ENCODE measurements at places on chromosomes 3 and 15.

- no peak for DNase-seq
Observed at GRCh38 chr3:155024006-155024638, 56.0 kb upstream of the MME start.

GRCh38 chr15:40534371-40534770 lies 30.5 kb downstream of the CCDC32 start:
- DNase-seq = no peak

DNA sequence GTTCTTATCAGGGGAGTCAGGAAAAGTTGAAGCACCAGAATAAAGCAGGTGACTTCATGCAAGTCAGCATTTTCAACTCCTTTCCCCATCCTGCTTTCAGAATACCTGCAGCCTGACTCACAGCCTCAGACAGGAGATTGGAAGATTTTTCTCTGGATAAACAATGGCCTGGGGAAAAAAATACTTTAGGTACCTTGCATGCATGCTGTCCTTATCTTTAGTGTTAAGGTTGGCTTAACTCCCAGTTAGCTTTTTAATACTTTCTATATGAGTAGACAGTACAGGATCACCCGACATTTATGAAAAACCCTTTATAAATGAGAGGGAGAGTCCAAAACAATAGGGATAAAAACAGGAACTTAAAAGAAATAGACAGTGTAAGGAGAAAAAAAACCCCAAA lies 53.6 kb downstream of the PAK2 start:
- no peak for DNase-seq

DNA sequence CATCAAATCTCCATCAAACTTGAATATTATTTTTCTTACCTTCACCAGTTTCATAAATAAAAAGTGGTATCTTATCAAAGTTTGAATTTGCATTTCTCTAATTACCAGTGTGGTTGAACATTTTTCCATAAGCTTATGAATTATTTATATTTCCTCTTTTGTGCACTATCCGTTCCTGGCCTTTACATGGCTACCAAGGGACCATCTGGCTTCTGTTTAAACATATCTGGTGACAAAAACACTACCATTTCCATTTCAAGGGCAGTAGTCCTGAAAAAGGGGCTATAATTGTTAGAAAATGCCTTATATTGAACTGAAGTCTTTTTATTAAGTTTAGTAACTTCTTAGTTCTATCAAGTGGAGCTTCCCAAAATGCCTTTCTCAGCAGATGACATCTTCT lies 44.3 kb upstream of the TM4SF4 start:
- no peak for DNase-seq

GRCh38 chr3:114666623-114667022 lies 372.8 kb downstream of the TIGIT start:
- no peak for DNase-seq

GRCh38 chr15:92728266-92728665 lies 72.7 kb upstream of the FAM174B start:
- DNase-seq = no peak

GRCh38 chr15:78070049-78070700 lies 7.3 kb downstream of the TBC1D2B start:
- DNase-seq = no peak

DNA sequence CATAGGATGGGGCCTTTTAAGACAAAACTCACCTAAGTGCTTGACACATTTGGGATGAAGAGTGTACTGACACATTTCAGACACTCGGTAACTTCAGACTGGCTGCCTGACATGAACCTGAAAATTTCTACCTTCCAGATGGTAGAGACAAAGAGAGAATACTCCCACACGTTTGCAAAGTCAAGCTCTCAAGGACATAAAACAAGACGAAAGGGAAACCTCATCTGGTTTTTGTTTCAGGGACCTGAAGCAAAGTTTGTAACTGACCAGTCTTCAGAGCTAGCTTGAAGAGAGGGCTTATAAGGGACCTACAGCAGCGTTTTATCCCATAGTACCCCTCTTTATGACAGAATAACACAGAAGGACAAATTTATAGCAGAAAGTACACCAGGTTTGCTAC lies 41.9 kb downstream of the ZNF621 start:
- DNase-seq = no peak

GRCh38 chr3:41726891-41727290 lies 235.0 kb downstream of the ULK4 start:
- DNase-seq = no peak

DNA sequence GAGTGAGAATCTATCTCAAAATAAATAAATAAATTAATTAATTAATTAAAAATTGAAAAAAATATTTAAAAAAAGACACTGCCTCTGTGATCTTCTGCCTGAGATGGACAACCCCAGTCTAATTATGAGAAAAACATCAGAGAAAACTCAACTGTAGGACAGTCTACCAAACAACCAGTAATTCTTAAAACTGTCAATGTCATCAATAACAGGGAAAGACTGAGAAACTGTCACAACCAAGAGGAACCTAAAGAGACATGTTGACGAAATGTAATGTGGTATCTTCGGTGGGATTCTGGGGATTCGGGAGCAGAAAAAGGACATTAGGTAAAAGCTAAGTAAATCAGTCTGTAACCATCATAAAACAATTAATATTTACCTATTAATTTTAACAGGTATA lies 265.4 kb upstream of the LMCD1 start:
- no peak for DNase-seq

GRCh38 chr3:99630815-99631214 lies 7.6 kb upstream of the COL8A1 start:
- no peak for DNase-seq

DNA sequence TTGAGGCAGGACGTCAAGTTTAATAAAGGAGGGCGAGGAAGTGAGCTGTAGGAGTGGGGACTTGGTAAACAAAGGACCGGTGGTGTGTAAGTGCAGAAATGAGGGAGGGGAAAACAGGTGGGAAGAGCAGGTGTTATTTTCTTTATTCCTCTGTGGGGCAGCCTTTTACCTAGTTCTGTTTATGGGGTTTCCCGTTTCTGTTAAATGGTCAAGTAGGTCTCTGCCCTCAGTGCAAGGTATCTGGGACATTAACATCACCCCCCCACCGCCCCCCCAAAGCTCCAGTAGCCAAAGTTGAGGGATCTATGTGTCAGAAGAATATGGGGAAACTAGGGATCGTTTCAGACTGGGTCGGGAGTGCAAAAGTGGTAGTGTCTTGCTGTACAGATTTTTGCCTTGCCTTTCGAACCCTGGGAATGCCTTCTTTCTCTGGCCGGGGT lies 893 bp downstream of the MGA start:
- DNase-seq = no peak

GRCh38 chr15:51240066-51240465 lies 98.3 kb downstream of the CYP19A1 start:
- DNase-seq = no peak

DNA sequence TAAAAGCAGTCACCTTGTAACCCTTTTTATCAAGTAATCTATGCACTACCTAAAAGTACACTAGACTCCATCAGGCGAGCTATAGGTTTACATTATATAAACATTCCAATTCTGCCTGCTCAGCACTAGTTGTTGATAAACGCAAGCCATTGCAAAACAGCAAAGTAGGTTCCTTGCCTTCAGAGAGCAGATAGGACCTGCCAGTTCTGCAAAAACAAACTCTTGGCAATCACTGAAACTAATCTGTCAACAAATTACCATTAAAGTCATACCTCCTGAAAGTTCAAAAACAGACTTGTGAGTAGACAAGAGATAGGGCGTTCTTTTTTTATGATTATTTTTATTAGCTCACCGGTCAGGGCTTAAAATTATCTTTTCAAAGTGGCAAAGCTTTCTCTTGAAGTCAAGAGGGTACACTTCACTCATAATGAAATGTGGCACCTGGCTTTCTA lies 392.5 kb downstream of the FOXP1 start:
- no peak for DNase-seq

- DNase-seq = no peak
Observed at GRCh38 chr3:11815111-11815510, 31.6 kb downstream of the TAMM41 start.

DNA sequence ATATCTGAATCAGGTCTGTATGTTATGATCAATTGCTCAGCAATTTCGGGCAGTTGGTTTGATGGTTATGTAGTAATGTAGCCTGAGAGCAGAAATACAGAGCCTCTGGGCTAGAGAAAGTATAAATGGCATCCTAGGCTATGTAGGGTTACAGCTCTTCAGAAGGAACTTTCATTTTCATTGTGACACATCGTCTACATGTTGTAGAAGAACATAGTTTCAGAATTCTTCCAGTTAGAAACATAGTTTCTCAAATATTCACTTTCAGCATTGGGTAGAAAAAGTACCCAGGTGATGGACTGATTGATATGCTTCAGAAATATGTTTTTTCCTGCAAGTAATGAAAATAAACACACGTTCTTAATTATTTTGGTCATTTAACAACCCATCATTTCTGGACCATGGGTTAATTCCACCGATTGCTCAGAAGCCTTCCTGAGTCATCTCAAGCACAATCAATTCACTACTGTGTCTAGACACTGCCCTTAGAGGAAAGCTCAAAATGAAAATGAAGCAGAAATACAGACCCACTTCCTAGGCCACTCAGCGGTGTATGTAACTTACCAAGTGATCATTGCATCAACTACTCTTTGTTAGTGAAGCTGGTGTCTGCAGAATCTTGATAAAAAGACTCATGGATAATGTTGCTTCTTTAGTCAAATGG lies 88.8 kb upstream of the TSEN2 start:
- no peak for DNase-seq
